ENCODE measurements at places on chromosomes 16 and 17. TPM values are rescaled to one million over a fixed set of nuclear protein-coding genes. Genes with fewer than 3 reads are reported as not detected.

The HOXB8 gene
- total RNA-seq, result not detected

DNA sequence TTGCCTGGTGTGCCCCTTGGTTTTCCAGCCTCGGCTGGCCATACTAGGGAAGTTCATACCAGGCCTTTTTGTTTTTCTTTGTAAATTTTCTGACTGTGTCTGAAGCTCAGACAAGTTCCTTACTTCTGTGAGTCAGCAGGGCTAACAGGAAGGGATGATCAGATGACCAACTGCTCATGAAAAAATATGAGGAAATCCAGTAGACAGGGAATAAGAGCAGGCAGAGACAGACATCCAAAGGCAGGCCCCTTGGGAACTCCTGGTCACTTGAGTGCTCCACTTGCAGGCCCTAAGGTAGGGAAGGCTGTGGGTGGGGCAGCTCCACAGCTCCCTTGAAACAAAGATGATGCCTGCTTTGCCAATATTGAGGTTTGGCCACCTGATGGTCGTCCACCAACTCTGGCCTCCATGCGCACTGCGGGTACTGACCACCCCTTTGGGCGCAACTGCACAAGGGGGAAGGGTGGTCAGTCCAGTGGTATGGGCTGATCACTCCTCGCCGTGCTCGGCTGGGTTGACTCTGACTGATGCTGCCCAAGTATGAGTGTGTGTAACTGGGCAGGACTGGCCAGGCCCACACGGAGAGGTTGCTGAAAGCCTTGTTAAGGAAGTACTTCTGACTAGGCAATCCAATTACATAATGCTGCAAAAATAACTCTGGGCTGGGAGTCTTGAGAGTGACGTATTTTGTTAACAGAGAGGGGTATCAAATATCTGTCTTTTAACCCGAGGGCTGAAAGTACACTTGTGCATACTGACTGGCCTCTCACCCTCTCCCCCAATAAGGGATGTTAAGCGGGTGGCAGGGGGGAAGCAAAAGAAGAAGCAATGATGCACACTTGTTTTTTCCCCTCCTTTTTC, 20.8 kb upstream of the ZFHX3 start:
- no peaks in the 10 kb centered on the region for H3K36me3 ChIP-seq
- H3K4me1 ChIP-seq, result peaks cover 23% of the 10 kb centered on the region
- no peak overlapping the region for H3K27ac ChIP-seq
- H3K27me3 ChIP-seq, result peaks cover 70% of the 10 kb centered on the region

DNA sequence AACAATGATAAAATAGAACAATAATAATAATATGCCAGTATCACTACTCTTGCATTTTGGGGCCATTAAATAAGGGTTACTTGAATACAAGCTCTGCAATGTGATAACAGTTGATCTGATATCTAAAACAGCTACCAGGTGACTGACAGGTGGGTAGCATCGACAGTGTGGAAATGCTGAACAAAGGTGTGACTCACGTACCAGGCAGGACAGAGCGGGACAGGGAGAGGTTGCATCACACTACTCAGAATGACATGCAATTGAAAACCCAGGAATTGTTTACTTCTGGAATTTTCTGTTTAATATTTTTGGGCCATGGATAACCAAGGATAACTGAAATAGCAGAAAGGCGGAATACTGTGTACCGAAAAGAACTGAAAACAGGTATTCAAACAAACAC, 15.8 kb upstream of the ZNF19 start:
- H3K36me3 ChIP-seq, result no peaks in the 10 kb centered on the region
- no peak overlapping the region for H3K27ac ChIP-seq
- H3K27me3 ChIP-seq, result no peaks in the 10 kb centered on the region
- DNase-seq, result no peak

- no peak for DNase-seq
- H3K36me3 ChIP-seq, result no peaks in the 10 kb centered on the region
- peaks cover 21% of the 10 kb centered on the region for H3K27me3 ChIP-seq
- no peak overlapping the region for H3K27ac ChIP-seq
- H3K4me3 ChIP-seq, result peak overlapping the region; percentile 0
These were observed 435.3 kb upstream of the ZFHX3 start for GRCh38 chr16:73483076-73483791.

The CACNG5 gene
- not detected for total RNA-seq

The HEATR3 gene
- 19.5 TPM for total RNA-seq

- H3K4me3 ChIP-seq, result no peak overlapping the region
- H3K4me1 ChIP-seq, result no peaks in the 10 kb centered on the region
- DNase-seq, result no peak
- no peaks in the 10 kb centered on the region for H3K36me3 ChIP-seq
These were observed 21.3 kb downstream of the UBN1 start for GRCh38 chr16:4868535-4868934.
